Activated CD4-positive, alpha-beta memory T cell treated with anti-CD3 and anti-CD28 coated beads, Interleukin-2, amount 10 ng/mL, durations not matched to agents 7 days and 5 days (primary cell): ENCODE measurements at places on chromosomes 16 and 17. TPM values are rescaled to one million over a fixed set of nuclear protein-coding genes. Genes with fewer than 3 reads are reported as not detected.

KRT36 gene
- total RNA-seq: not detected

LGALS9B gene
- not detected for total RNA-seq

DNA sequence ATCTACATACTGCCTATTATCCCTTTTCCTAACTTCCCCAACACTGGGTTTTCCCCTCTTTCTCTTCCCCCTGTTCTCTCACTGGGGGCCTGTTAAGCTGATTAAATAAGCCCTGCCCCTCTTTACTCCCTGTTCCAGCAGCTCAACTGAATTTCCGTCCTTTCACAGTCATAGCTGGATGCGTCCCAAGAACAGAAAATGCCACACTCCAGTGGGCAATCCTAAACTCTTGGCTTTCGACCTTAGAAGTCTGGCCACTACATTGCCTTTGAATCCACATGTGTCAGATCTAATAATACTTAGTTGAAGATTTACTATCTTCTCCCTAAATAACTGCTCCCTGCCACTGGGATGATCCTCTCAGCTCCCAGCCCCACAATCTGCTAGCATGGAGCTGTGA is 34.5 kb downstream of the KCNJ16 start:
- no peak for DNase-seq

GRCh38 chr16:57892447-57893096 is 78.4 kb downstream of the CNGB1 start:
- no peak for DNase-seq

- no peak for DNase-seq
These were observed 2.7 kb upstream of the CES1 start for GRCh38 chr16:55835581-55835980.
